ENCODE measurements at places on chromosomes 2 and 18. TPM values are rescaled to one million over a fixed set of nuclear protein-coding genes. Genes with fewer than 3 reads are reported as not detected.

- H3K36me3 ChIP-seq = no peaks in the 10 kb centered on the region
- H3K27ac ChIP-seq = no peak overlapping the region
- H3K4me1 ChIP-seq = no peaks in the 10 kb centered on the region
Observed at GRCh38 chr2:16034151-16034974, 94.0 kb downstream of the MYCN start.

DNA sequence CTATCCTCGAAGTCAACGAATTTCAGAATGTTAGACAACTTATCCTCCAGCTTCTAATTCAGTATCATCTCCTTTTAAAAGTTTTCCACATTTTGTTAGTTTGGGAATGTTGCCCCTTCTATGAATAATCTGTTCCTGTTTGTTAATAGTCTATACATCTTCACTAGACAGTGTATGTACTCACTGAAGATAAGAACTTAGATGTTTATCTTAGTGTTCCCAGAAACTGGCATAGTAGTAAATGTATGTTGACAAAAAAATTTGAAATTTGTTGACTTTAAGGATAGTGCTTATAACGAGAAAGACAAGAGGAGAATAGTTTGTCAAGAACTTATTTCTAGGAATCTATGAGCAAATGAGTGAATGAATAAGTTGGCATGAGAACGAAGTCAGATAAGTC lies 162.0 kb upstream of the GULP1 start:
- H3K4me1 ChIP-seq = no peaks in the 10 kb centered on the region
- no peak overlapping the region for H3K4me3 ChIP-seq
- no peak for DNase-seq

DNA sequence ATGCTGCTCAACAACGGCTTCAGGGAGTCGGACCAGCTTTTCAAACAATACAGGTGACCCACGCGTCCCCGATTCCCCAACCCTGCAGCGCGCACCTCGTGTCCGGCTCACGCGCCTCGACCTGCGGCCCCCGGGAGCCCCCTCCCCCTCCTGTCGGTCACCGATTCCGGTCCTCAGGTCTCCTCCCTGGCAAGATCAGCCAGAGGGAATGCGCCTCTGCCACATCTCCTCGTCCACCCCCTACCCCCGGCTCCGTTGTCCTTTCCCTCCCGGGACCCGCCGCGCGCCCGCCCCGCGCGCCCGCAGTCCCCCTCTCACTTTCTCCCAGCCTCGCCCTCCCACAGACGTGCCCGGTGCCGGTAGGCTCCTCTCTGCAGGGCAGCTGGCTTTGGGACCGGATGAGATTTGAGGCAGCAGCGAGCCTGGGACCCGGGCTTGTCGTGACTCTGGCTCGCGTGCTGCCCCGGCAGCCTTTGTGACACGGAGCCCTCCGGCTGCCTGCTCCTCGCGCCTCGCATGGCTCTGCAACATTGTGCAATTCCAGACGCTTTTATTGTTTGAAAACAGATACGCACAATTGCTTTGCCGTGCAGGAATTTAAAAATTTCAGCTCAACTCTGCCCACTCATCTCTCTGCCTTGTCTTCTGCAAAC lies 558 bp downstream of the TTC39C start:
- H3K27ac ChIP-seq = peak overlapping the region; percentile 90
- peak overlapping the region; percentile 98 for H3K4me3 ChIP-seq
- peak; percentile 60 for DNase-seq

DNA sequence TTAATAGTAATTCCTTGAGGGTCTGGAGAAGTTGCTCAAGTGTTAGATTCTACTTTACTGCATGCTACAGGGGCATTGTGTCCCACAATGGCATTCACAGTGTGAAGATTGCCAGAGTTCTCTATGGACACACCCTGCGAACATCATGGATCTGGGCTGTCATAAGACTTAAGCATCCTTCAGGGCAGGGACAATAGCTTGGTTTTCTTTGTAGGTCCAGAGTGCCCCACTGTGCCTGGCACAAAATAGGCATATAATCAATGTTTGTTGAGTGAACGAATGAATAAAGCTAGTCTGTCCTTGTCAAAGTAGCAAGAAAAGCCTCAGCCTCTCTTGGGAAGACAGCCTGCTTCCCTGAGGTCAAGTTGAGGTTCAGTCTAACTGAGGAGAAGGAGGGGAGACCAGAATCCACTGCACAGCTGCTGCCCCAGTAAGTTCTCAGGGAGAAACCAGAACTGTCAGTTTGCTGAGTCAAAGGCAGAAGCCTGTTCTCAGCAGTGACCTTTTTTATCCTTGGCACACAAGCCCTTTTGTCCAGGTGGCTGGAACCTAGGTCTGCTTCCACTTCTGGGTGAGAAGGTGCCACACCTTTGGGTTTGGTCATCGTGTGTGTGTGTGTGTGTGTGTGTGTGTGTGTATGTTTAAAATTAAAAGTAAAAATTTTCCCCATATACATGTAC lies 15.0 kb downstream of the INPP4A start:
- H3K4me1 ChIP-seq = peaks cover 91% of the 10 kb centered on the region
- H3K4me3 ChIP-seq = peak overlapping the region; percentile 72
- H3K36me3 ChIP-seq = peaks cover 2% of the 10 kb centered on the region
- no peak for DNase-seq
- H3K27me3 ChIP-seq = no peaks in the 10 kb centered on the region

MRPL44 gene
- 34.0 TPM for total RNA-seq

SLC5A7 gene
- not detected for total RNA-seq
